ENCODE measurements at places on chromosomes 11 and 22.

- no peaks in the 10 kb centered on the region for H3K27me3 ChIP-seq
- no peaks in the 10 kb centered on the region for H3K4me1 ChIP-seq
- no peaks in the 10 kb centered on the region for H3K36me3 ChIP-seq
- H3K27ac ChIP-seq: no peak overlapping the region
- H3K4me3 ChIP-seq: no peak overlapping the region
- DNase-seq: no peak
These were observed 1119.0 kb downstream of the BRD1 start for GRCh38 chr22:48708558-48709245.

GRCh38 chr11:72696866-72697700 lies 22.9 kb upstream of the PDE2A start:
- no peaks in the 10 kb centered on the region for H3K4me1 ChIP-seq
- peaks cover 21% of the 10 kb centered on the region for H3K27me3 ChIP-seq
- H3K36me3 ChIP-seq: peaks cover 40% of the 10 kb centered on the region
- no peak for DNase-seq
- H3K27ac ChIP-seq: no peak overlapping the region

DNA sequence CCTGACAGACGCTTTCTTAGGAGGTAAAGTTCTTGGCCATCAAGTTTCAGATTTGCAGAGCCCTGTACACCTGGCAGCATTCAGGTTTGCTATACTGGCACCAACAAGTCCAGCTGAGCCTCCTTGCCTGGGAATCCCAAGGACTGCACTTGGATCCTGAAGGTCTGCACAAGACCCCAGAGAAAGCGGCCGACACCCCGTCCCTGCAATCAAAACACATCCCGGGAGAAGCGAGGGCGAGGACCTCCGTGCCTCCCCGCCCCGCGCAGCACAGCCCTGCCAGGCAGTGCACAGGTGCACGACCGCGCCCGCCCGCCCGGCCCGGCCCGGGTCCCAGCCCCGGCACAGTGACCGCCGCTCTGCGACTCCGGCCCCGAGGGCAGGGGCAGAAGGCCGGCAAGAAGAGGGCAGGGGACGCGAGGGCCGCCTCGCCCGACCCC lies 559 bp downstream of the MRTFA start:
- no peaks in the 10 kb centered on the region for H3K36me3 ChIP-seq
- no peak for DNase-seq
- peaks cover 30% of the 10 kb centered on the region for H3K4me1 ChIP-seq
- H3K27ac ChIP-seq: peak overlapping the region; percentile 77
- peak overlapping the region; percentile 95 for H3K4me3 ChIP-seq

- no peak overlapping the region for H3K4me3 ChIP-seq
These were observed 352.9 kb upstream of the DDI1 start for GRCh38 chr11:103683576-103683975.

DNA sequence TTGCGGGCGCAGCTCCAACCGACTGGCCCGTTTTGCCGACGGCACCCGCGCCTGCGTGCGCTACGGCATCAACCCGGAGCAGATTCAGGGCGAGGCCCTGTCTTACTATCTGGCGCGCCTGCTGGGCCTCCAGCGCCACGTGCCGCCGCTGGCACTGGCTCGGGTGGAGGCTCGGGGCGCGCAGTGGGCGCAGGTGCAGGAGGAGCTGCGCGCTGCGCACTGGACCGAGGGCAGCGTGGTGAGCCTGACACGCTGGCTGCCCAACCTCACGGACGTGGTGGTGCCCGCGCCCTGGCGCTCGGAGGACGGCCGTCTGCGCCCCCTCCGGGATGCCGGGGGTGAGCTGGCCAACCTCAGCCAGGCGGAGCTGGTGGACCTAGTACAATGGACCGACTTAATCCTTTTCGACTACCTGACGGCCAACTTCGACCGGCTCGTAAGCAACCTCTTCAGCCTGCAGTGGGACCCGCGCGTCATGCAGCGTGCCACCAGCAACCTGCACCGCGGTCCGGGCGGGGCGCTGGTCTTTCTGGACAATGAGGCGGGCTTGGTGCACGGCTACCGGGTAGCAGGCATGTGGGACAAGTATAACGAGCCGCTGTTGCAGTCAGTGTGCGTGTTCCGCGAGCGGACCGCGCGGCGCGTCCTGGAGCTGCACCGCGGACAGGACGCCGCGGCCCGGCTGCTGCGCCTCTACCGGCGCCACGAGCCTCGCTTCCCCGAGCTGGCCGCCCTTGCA lies 1.0 kb downstream of the FJX1 start:
- peaks cover 33% of the 10 kb centered on the region for H3K4me1 ChIP-seq
- H3K27me3 ChIP-seq: peaks cover 12% of the 10 kb centered on the region
- H3K27ac ChIP-seq: peak overlapping the region; percentile 84
- H3K36me3 ChIP-seq: peaks cover 6% of the 10 kb centered on the region

DNA sequence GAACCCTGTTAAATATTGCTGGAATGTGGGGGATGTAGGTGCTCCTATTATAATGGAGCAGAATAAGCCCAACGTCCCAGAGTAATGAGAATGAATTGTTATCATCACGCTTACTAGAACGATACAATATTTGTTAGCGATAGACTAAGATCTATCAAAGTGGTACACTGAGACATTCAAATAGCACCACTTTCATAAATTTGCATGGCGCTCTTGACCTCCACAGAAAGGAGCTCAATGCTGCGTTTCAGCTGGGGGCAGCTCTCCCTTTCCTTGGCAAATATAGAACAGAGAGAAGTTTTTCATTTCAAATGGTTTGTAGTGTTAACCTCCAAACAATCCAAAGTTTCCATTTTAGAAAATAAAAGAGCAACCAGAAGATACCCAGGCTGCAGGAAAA lies 38.2 kb upstream of the BLID start:
- H3K4me3 ChIP-seq: no peak overlapping the region
- peaks cover 3% of the 10 kb centered on the region for H3K4me1 ChIP-seq
- H3K27ac ChIP-seq: no peak overlapping the region

DNA sequence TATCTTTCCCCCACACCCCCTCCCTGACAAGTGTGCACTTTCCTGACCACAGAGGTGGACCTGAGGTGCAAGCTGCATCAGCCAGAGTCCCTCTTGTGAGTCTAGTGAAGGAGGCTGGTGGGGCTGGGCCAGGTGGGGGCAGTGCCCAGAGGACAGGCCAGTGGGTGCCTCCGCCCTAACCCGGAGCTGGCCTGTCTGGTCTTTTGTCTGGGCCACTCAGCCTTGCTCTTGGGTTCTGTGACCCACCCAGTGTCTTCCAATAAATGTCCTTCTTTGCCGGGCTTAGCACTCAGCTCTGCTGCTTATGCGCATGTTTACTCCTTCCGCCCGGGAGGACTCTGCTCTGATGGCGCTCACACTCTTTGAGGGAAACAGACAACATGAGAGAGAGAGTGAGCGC lies 526.2 kb downstream of the TBC1D22A start:
- H3K4me1 ChIP-seq: no peaks in the 10 kb centered on the region
- H3K4me3 ChIP-seq: no peak overlapping the region
- no peak for DNase-seq
- peaks cover 28% of the 10 kb centered on the region for H3K27me3 ChIP-seq

DNA sequence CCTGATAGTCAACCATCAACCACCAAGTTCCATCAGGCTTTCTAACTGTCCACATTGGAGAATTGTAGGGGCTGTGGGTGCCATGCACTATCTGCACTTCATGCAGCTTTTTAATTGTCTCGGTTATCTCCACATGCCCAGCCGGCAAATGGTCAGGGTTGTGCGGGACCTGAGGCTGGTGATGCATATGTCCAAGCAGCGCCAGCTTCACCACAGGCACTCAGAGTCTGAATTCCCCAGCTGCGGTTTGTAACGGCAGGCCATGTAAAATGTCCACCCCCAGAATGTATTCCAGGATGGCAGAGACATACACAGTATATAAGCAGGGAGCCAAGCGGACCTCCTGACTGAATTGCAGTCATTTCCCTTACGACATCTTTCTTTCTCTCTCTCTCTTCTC lies 435.6 kb downstream of the DYNC2H1 start:
- H3K4me3 ChIP-seq: no peak overlapping the region
- peaks cover 6% of the 10 kb centered on the region for H3K27me3 ChIP-seq
- no peak for DNase-seq
- H3K27ac ChIP-seq: no peak overlapping the region
- peaks cover 10% of the 10 kb centered on the region for H3K36me3 ChIP-seq

DNA sequence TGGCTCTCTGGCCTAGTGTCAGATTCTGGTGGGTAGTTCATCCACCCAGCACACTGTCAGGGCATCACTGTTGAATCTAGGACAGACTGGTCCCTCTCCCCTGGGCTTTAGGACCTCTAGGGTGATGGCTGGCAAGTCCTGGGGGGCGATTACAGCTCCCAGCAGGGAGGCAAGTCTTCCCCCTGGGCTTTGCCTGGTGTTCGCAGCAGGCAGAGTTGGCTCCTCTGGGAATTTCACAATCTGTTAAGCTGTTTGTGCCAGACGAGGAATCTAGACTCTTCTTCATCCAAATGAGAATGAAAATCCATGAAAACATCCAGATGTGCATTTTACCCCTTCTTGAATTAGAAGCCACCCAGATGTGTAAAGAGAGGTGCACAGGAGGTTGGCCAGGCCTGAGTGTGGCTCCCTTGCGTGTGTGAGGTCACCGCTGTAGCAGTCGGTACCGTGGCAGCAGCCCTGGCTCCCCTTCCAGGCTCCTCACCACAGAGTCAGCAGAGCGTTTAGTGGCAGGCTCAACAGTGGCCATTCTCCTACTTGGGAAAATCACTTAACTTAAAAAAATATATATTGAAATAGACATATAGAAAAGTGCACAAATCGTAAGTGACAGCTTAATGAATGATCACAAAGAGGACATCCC lies 99.9 kb upstream of the TBCEL start:
- DNase-seq: no peak
- no peak overlapping the region for H3K27ac ChIP-seq
- H3K27me3 ChIP-seq: peaks cover 3% of the 10 kb centered on the region
- no peak overlapping the region for H3K4me3 ChIP-seq
- H3K4me1 ChIP-seq: no peaks in the 10 kb centered on the region
- no peaks in the 10 kb centered on the region for H3K36me3 ChIP-seq

- no peak for DNase-seq
- H3K36me3 ChIP-seq: no peaks in the 10 kb centered on the region
- no peak overlapping the region for H3K27ac ChIP-seq
These were observed 283.5 kb downstream of the SWAP70 start for GRCh38 chr11:9947231-9947864.

DNA sequence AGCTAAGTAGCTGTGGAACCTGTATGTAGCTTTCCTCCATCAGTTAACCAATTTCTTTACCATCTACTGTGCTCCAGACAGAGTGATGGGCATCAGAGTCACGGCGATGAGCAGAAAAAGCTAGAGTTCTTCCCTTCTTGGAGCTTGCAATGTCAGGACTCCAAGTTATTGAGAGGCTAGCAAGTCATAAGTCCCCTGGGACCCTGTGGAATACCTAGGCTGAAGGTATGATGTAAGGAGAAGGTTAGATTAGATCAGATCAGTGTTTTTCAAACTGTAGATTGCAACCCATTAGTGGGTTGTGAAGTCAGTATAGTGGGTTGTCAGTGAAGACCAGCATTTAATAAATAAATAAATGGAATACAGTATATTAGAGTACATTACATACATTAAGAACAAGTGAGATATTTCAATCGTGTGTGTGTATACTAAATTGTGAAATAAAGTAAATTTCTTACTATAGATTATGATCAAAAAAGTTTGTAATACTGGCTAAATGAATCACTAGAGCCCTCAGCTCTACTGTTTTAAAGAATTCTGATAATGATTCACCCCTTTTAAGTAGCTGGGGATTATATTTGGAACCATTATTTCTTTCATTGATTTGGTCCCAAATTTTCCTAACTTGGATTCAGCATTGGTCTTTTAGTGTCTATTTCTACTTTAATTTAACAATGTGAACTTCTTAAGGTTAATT lies 52.3 kb downstream of the RASSF10 start:
- no peak for DNase-seq
- no peak overlapping the region for H3K27ac ChIP-seq
- no peak overlapping the region for H3K4me3 ChIP-seq
- peaks cover 5% of the 10 kb centered on the region for H3K4me1 ChIP-seq
- H3K27me3 ChIP-seq: peaks cover 3% of the 10 kb centered on the region

- H3K4me3 ChIP-seq: no peak overlapping the region
- no peaks in the 10 kb centered on the region for H3K36me3 ChIP-seq
- no peaks in the 10 kb centered on the region for H3K27me3 ChIP-seq
- no peak overlapping the region for H3K27ac ChIP-seq
These were observed 910.5 kb upstream of the CHORDC1 start for GRCh38 chr11:91133361-91133760.

- peaks cover 11% of the 10 kb centered on the region for H3K36me3 ChIP-seq
- no peak for DNase-seq
- peaks cover 3% of the 10 kb centered on the region for H3K4me1 ChIP-seq
- H3K27me3 ChIP-seq: peaks cover 6% of the 10 kb centered on the region
- no peak overlapping the region for H3K4me3 ChIP-seq
These were observed 13.5 kb upstream of the ADORA2A start for GRCh38 chr22:24413736-24414385.

- H3K36me3 ChIP-seq: peaks cover 20% of the 10 kb centered on the region
- peaks cover under 1% of the 10 kb centered on the region for H3K27me3 ChIP-seq
- H3K4me3 ChIP-seq: no peak overlapping the region
- DNase-seq: no peak
- H3K4me1 ChIP-seq: no peaks in the 10 kb centered on the region
- no peak overlapping the region for H3K27ac ChIP-seq
These were observed 35.0 kb downstream of the CAT start for GRCh38 chr11:34473603-34474169.

- no peak overlapping the region for H3K27ac ChIP-seq
- H3K4me3 ChIP-seq: no peak overlapping the region
- no peaks in the 10 kb centered on the region for H3K36me3 ChIP-seq
- peaks cover 12% of the 10 kb centered on the region for H3K4me1 ChIP-seq
- peaks cover 2% of the 10 kb centered on the region for H3K27me3 ChIP-seq
These were observed 85.5 kb upstream of the WNT11 start for GRCh38 chr11:76291576-76292526.

GRCh38 chr11:40227730-40228129 lies 1231.7 kb downstream of the LRRC4C start:
- DNase-seq: no peak
- no peak overlapping the region for H3K27ac ChIP-seq
- H3K36me3 ChIP-seq: no peaks in the 10 kb centered on the region
- H3K4me1 ChIP-seq: no peaks in the 10 kb centered on the region
- no peaks in the 10 kb centered on the region for H3K27me3 ChIP-seq

DNA sequence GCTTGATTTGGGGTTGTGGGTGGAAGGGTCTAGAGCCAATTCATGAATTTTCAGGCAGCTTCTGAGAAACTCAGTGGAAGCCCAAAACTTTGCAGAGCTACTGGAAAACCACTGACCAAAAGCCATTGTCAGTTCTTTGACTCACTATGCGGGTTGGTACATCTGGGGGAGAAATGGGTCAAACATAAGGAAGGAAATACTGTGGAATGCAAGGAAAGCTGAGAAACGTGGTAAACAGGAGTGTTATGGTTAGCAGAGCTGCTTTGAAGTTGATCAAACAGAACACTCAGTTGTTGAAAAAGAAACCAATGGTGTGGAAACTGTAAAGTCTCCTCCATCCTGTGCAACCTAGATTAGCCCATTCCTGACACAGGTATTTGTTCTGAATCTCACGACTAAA lies 6.3 kb upstream of the ABTB2 start:
- peaks cover 3% of the 10 kb centered on the region for H3K36me3 ChIP-seq
- H3K27me3 ChIP-seq: no peaks in the 10 kb centered on the region
- no peak overlapping the region for H3K4me3 ChIP-seq

- DNase-seq: no peak
- peaks cover 4% of the 10 kb centered on the region for H3K27me3 ChIP-seq
- H3K27ac ChIP-seq: no peak overlapping the region
- no peak overlapping the region for H3K4me3 ChIP-seq
These were observed 16.4 kb upstream of the SHANK2 start for GRCh38 chr11:71268706-71269321.

All from endothelial cell (in vitro differentiated cells).